ENCODE measurements at places on chromosomes 2 and 18.
A peak's percentile ranks its signal among the peaks of the same experiment; 100 is the strongest.

DNA sequence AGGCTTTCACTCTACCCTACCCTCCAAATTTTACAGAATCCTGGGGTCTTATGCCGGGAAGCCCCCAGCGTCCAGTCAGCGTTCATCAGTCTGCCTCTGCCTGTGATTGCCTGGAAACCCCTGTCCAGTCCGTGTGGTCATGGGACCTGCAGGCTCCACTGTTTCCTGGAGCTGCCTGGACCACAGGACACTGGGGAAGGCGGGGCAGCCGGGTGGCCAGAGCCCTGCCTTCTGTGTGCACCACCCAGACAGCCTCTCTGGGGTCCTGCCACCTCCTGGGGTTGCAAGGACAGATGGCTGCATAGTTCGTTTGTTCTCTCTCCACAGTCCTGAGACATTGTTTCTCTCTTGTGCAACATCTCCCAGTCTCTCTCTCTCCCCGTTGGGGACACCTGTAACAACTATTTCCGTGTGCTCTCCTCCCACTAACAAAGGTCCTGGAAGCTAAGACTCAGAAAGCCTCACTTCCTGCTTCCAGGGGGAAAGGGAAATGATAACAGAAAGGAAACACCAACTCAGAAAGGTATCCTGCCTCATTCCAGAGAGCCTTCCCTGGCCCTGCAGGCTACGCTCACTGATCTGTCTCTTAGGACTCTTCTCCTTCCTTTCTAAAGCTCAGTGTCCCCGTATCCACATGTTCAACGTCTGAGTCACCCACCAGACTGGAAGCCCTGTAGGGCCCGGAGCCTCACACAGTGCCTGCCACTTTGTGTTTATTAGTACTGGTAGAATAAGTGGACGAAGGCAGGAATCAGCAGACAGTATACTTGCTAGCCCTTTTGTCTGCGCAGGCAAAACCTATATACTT is 192.8 kb upstream of the RAB12 start:
- no peak for DNase-seq

GRCh38 chr2:47724221-47724981 is 58.5 kb upstream of the MSH6 start:
- DNase-seq, result peak; percentile 47

DNA sequence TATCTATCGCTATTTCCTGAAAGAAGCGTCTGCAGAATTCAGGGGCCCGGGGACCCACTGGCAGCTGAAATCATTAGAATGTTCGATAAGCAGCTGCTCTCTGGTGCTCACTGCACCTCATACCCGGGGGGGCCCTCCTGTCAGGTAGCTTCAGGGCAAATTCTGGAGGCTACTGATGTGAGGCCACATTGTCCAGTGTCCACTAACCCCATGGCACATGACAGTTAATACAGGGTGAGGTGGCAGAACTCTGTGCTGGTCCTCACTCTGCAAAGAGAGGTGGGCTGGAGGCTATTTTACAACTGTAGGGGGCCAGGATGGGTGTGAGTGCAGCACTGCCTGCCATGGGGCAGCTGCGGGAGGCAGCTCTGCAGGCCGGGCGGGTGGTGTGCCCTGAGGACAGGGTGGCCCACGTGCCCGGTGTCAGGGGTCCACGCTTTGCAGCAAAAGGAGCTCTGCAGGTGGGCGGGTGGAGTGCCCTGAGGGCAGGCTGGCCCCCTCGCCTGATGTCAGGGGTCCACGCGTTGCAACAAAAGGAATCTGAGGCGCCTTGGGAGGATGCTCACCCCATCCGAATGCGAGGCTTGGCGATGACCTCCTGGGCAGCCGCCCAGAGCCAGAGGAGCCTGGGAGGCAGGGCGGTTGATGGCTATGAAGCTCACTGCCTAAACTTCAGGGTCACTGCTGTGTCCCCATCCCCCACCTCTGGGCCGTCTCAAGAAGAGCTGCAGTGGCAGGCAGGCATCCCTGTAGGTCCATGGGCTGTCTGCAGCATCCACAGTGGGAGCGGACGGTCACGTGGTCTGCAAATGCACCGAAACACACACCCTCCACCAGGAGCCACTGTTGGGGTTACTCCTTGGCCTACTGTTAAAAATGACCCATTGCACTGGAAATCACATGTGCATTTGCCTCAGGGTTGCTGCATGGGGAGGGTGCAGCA is 207.0 kb upstream of the SALL3 start:
- DNase-seq, result no peak

GRCh38 chr18:80241919-80242777 is 5.2 kb downstream of the PARD6G start:
- DNase-seq, result no peak

- peak; percentile 42 for DNase-seq
Observed at GRCh38 chr2:226578879-226579278, 220.7 kb downstream of the IRS1 start.

GRCh38 chr2:151771599-151772358 is 37.5 kb upstream of the NEB start:
- DNase-seq, result no peak

GRCh38 chr2:205892251-205892655 is 193.7 kb downstream of the INO80D start:
- DNase-seq, result no peak

DNA sequence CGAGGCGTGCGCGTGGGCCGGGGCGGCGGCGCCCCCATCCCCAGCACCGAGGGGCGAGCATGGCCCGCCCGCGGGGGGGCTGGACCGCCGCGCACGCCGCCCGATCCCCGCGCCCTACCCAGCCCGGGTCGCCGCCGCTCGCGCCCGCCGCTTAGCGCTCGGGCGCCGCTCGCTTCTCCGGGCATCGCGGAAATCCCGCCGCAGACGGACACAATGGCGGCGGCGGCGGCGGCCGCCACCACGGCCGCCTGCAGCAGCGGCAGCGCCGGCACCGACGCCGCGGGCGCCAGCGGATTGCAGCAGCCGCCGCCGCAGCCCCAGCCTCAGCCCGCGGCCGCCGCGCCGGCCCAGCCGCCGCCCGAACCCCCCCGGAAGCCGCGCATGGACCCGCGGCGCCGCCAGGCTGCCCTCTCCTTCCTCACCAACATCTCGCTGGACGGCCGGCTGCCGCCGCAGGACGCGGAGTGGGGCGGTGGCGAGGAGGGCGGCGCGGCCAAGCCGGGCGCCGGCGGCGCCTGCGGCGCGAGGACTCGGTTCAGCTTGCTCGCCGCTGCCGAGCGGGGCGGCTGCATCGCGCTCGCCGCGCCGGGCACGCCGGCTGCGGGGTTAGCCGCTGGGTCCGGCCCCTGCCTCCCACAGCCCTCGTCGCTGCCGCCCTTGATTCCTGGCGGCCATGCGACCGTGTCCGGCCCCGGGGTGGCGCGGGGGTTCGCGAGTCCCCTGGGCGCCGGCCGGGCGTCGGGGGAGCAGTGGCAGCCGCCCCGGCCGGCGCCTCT is 453 bp downstream of the CABLES1 start:
- no peak for DNase-seq

DNA sequence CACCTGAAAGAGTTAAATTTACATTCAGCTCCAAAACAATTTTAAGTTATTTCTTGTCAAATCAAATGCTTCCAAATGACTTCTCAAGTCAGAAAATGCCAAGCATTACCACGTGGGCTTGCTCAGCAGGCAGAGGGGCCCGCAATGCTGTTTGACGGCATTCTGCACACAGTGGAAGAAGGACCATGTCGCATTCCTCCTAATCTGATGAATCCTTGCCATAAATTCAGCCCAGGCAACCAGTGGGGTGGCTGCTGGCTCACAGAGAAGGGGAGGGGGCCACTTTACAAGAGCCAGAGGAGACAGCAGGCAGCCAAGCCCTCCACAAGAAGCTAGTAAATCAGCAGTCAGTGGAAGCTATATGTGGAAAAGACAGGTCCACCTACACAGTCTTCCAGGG is 56.7 kb downstream of the OSR1 start:
- no peak for DNase-seq

DNA sequence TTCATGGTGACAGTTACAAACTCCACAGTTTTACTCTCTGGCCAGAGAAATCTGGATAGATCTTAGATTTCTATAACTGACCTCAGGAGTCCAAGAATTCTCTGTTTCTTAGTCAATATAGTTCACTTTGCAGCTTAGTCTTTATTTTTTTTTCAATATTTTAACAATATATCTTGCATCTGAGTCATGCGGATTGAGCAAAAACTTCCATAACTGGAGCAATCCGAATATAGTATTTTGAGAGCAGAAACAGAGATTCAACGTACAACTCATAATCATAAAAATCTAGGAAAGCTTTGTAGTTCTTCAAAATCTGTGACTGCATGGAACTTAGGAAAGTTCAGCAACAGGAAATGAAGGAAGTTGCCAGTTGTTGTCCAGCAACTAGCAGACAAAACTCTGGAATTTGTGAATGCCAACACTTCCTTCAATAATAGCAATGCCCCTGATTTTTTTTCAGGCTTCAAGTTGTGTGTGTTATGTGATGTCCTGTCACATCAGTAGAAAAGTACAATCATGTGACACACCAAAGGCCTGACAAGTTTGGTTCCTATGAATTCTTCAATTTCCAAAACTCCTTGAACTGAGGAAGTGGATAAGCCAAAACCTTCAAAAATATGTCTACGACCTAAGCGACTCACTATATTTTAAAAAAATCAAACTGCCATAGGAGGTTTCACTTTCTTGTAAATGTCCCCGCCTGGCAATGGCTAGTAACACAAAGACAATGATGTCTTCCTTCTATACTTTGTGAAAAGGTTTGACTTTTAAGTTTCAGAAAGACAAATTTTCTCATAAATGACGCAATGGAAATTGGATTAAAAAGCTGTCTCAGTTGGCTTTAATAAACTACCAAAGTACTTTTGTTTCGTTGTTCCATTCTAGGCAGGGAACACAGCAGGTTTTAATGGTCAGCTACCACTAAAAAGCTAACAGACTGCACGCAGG is 510.6 kb downstream of the ERBB4 start:
- no peak for DNase-seq

GRCh38 chr2:157173740-157174184 is 83.7 kb upstream of the GALNT5 start:
- no peak for DNase-seq

GRCh38 chr2:7456762-7457161 is 539.5 kb downstream of the RNF144A start:
- no peak for DNase-seq

- DNase-seq, result no peak
Observed at GRCh38 chr2:233349005-233349998, 5.0 kb upstream of the DGKD start.

GRCh38 chr2:27304488-27305240 is 3.6 kb downstream of the UCN start:
- DNase-seq, result no peak

DNA sequence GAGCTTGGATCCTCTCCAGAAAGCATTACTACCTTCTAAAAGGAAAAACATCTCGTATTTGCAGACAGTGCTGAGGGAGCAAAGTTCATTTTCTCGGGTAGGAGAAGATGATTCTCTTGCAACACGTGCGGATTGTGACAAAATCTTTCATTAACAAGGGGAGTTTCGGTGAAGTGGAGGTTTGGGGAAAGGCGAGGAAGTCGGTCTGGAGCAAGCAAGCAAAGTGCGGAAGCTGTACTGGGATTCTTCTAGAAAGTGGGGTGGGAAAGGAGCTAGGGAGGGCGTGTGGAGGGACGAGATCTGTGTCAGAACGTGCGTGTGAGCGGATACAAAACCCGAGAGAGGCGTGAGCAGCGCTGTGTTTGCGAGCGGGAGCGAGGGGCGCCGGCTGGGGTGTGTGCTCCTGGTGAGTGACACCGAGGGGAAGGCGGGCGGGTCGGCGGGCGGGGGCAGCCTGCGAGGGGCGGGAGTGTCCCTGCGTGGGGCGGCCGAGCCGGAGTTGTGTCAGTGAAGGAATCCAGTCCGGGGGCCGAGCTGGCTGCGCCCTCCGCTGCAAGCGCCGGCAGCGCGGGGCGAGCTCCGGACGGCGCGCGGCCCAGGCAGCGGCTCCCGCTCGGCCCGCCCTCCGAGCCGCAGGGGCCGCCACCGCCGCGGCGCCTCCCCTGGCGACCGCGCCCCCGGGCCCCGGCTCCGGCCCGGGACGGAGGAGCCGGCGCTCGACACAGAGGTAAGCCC is at the start of gene SPATS2L:
SPATS2L (plus strand) TSS at position 498 of the 735 bp plus-strand sequence. CDS start 82,552 bp downstream, outside the sequence.
- peak; percentile 39 for DNase-seq

- DNase-seq, result no peak
Observed at GRCh38 chr2:171320208-171320621, 113.6 kb downstream of the METTL8 start.

DNA sequence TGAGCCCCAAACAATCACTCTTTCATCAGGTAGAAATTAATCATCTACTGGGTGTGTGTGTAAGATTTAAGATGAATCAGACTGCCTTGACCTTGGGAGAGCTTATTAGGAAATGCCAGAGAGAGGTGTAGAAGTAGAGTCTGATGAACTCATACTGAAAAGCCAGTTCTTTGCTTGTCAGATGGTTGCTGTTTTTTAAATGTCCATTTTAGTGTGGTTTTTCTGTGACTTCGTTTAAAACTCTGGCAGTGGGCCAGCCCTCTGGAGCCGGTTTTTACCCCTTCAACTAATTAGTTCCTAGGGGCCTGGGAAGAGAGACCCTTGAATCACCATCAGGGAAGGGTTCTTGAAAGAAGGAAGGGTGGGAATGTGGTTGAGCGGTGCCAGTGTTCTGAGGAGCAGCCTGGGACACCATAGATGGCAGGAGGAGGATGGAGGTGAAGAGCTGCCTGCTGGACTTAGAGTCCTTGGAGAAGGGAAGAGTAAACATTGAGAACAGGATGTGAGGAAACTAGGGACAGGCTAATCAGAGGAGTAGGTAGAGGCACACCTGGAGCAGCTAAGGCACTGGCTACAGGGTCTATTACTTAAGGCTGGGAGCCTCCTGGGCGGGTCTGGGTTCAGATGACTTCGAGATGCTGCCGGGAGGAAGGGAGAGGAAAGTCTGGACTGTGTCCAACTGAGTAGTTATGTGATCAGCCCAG is 66.1 kb downstream of the LRRFIP1 start:
- peak; percentile 61 for DNase-seq

DNA sequence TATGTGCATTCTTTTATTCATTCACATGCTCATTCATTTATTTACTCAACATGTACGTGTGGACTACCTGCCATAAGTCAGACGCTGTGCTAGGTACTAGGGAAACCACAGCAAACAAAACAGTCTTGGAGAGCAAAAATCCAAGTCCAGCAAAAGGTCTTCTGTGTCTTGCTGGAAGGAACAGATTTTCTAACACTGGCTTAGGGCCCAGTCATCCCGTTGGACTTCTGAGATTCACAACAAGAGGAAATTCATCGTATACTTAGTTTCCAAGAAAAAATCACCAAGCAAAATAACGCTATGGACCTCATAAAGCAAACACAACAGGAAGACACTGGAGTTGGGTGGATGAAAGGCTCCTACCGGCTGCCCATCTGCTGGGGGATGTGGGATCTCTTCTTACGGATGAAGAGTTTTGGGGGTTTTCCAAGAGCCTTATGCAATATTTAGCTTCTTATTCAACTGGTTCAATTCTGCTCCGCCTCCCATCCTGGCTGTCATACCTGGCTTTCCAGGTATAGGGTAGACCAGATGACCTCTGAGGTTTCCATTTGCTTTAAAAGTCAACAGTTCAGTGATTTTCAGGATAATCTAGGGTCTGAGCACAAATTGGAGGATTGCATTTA is 262.7 kb downstream of the HAUS1 start:
- no peak for DNase-seq

All from OCI-M1 (cell line).